ENCODE measurements at places on chromosomes 16 and 17.

DNA sequence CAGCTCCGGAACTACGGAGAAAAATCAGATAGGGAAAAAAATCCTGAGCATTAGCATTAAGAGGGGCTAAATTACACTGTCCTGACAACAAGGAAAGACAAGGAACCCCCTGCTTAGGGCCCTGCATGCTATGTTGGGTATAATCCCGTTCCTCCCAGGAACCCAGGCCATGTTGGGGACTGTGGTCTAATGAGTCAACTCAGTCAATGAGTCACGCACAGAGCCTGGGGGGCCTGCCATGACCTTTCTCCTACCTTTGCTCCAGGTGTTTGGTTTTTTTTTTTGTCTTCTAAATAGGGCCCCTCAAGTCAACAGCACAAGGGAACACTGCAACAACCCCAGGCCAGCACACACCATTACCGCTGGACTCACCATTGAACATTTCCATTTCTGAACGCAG is 8.9 kb upstream of the ZNF200 start:
- no peak for DNase-seq

- no peak for DNase-seq
Measured at GRCh38 chr17:42502091-42502490, 34.0 kb upstream of the NAGLU start.

GRCh38 chr17:30332057-30332542 is 1.8 kb downstream of the TMIGD1 start:
- DNase-seq: no peak

GRCh38 chr16:84055366-84055765 is 12.8 kb upstream of the SLC38A8 start:
- no peak for DNase-seq

- DNase-seq: no peak
Measured at GRCh38 chr17:77498791-77499698, 358.3 kb downstream of the SEC14L1 start.

GRCh38 chr16:57419506-57419905 is 14.9 kb downstream of the CCL17 start:
- no peak for DNase-seq

DNA sequence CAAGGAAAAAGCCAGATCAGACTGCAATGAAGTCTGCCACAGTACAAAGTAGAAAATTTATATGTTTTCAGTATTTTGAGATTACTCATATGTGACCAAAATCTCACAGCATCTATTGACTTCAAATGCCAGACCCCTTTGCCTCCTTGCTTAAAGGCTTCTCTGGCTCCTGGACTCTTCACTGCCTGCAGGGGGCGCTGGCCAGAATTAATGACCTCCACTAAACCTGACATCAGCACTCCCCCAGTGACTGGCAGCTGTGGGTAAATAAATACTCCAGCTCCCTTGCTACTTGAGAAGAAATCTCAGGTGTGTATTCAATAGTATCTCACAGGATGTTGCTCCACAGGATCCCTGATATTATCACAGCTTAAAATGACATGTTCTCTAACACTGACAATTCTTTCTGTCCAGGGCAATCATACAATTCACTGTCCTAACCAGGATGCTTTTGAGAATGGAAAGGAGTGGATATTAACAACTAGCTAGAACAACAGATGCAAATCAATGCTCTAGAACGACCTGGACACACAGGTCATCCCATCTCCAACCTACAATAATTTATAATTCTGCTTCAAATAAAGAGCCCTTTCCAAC is 4.0 kb downstream of the BECN1 start:
- DNase-seq: peak; percentile 14

- no peak for DNase-seq
Measured at GRCh38 chr17:72125226-72125651, 4.4 kb downstream of the SOX9 start.

GRCh38 chr16:87982581-87983041 is 31.4 kb downstream of the BANP start:
- no peak for DNase-seq

- DNase-seq: no peak
Measured at GRCh38 chr17:77427391-77427991, 286.7 kb downstream of the SEC14L1 start.

DNA sequence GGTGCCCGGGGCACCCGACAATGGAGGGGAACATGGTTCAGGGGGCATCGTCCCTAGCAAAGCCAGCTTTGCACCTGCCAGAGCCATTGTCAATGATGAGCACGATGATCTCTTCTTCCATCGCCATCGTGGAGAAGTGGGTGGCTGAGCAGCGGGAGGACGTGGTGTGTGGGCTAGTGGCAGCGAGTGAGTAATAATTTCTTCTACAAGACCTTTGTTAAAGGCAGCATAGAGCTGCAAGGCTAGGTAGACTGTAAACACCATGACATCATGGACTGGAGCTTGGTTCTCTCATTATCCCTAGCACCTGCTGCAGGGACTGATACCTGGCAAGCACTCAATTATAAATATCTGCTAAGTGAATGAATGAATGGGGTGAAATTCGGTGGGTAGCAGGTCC is 6.7 kb upstream of the HEATR3 start:
- no peak for DNase-seq

Data from stimulated activated CD8-positive, alpha-beta memory T cell treated with anti-CD3 and anti-CD28 coated beads, Interleukin-7, amount 100 ng/mL, for 1 hour (primary cell).